ENCODE measurements at places on chromosomes 7 and 10.

GRCh38 chr7:7922684-7923385 is 45.8 kb upstream of the GLCCI1 start:
- DNase-seq: no peak

DNA sequence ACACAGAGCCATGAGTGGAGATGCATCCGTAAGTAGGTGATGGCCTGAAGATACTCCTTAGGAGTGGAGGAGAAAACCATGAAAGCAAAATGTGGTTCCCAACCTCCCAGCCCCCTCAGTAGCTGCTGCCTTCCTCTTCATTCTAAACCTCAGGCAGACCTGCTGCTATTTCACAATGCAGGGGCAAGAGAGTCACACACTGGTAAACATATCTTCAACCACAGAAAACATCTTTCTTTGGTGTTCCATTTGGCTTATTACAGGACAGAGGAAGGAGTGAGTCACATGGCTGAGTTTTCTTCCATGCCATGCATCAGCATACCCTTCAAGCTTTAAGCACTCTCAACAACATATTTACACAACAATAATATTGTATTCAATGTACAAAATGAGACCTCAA is 342.1 kb downstream of the BMPER start:
- DNase-seq: no peak

GRCh38 chr7:149855361-149856305 is 17.5 kb downstream of the ZNF862 start:
- DNase-seq: no peak

DNA sequence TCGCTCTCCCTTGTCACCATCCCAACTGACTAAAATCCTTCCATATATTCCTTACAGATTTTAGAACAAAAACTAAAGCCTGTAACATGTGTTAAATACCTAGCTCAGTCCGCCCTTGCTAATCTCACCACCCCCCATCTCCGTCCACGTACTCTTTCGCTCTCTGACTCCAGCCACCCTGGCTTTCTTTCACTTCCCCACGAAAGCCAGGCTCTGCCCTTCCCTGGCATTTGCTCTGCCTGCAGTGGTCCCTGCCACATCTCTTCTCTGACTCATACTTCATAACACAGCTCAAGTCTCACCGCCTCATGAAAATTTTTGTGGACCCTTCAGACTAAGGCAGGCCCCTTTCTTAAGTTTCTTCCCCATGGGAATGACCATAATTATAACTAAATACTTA is 11.7 kb upstream of the GPAM start:
- no peak for DNase-seq

DNA sequence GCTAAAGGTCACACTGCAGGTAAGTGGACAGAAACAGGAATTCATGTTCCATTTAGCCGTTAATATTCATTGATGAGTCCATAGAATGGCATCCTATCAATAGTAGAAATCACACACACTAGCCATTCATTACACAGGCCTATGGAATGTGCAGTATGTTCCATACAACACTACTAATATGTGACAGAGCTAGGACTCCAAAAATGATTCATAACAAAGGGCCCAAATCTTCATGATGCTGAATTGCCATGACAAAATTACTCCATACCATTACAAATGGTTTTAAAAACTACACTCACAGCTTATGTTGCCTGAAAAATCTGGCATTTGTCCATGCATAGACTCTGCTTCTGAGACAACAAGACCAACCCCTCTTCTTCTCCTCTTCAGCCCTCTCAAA is 549.1 kb downstream of the XPNPEP1 start:
- no peak for DNase-seq

DNA sequence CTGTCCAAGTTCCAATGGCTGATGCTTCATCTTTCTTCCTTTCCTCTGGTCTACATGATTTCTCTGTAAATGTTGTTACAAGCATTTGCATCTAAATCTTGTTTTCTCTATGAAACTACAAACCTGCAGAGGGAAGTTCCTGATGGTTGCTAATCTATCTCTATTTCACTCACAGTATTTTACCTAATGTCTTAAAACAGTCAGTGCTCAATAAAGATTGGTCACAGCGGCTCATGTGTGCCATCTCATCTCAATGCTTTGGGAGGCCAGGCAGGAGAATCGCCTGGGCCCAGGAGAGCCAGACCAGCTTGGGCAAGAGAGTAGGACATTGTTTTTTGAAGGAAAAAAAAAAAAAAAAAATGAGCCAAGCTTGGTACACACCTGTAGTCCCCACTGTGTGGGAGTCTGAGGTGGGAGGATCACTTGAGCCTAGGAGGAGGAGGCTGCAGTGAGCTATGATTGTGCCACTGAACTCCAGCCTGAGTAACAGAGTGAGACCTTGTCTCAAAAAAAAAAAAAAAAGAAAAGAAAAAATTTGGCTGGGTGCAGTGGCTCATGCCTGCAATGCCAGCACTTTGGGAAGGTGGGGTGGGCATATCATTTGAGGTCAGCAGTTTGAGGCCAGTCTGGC is 71.3 kb upstream of the ARMC3 start:
- no peak for DNase-seq

GRCh38 chr7:43878867-43879266 is 9.6 kb upstream of the MRPS24 start:
- no peak for DNase-seq

DNA sequence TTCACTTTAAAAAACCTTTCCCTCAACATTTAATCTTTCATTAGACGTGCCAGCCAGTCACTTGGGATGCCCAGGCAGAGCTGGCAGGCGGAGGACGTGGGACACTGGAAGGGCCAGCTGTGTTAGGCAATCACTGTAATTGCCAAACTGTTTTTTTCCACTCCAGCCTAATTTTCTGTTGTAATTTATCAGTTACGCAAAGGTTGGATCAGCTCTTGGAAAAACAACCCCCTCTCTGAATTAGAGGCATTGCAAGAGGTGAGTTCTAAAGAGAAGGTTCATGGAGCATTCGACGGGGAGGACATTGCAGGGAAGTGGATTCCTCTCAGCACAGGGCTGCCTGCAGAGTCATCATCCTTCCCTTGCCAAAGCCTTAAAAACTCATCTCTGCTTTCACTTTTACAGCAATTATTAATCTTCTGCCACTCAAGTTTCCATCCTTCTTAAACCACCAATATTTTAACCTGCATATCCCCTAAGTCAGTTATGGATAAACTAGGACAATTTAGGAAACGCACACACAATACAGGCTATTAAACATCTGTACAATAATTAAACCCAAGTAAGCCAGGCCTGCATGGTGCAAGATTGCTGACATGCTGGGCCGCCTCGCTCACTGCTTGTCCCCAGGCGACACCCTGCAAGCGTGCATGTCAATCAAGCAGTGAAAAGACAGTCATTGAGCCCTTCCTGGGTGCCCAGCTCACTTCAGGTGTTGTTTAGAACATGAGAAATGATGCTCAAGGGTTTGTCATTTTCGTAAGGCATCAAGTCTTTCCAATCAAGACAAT is 272.3 kb upstream of the RNF32 start:
- no peak for DNase-seq

DNA sequence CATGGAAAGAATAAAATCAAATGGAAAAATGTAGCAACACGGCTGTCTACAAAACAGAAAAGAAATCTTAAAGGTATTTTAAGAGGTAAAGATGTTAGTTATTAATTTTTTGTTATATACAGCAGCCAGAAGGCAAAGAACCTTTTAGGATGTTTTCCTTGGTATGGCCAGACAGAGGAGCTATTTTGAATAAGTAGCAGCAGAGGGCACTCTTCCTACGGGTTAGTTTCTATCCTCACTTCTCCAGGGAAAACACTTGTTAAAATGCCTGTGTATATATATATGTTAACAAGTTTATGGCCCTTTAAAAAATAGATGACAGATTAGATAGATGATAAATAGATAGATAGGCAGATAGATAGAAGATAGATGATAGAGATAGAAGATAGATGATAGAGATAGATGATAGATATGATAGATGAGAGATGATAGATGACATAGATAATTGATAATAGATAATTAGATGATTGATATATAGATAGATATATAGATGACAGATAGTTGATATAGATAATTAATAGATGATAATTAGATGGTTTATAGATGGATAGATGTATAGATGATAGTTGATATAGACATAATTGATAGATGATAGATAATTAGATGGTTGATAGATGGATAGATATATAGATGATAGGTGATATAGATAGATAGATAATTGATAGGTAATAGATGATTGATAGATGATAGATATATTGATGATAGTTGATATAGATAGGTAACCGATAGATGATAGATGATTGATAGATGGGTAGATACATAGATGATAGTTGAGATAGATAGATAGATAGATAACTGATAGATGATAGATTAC is 57.8 kb upstream of the WIPF3 start:
- no peak for DNase-seq

- DNase-seq: peak; percentile 54
These were observed 1.6 kb downstream of the SPOCK2 start for GRCh38 chr10:72086466-72087391.

DNA sequence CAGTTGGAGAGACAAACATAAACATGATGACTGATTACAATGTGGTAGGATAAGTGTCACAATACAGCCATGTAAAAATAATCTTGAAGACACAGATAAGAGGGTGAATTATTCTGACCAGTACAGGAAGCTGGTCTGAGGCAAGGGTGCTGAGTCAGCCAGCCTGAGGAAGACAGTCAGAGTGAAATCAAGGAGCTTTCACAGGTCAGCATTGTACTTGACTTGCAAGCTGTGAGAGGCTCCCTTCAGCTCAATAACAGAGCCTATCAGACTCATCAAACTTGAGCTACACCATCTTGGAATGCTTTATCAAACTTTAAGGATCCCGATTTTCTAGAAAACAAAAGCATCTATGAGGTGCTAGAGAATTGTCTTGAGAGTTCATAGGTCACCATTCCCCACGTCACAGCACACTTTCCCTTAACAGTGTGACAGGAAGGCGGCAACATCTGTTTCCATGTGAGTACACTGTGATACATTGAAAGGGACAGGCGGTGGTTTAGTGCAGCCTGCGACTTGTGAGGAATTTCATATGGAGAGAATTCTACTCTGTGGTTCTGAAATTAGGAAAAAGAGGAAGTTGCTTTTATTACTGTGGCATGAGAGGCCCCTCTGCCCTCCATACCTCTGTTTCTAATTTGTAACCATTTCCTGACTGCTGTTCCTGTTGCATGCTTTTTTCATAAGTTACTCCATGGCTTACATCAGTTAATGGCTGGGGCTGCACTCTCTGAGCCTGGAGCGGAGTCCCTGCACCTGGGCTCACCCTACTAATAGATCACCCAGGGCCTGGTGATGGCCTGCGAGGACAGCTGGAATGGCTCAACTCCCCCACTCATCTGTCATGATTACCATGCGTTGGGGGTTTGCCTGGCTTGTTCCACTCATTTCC is 417.1 kb downstream of the SUGCT start:
- no peak for DNase-seq

- DNase-seq: no peak
These were observed 68.9 kb upstream of the CARD11 start for GRCh38 chr7:3112479-3113134.

DNA sequence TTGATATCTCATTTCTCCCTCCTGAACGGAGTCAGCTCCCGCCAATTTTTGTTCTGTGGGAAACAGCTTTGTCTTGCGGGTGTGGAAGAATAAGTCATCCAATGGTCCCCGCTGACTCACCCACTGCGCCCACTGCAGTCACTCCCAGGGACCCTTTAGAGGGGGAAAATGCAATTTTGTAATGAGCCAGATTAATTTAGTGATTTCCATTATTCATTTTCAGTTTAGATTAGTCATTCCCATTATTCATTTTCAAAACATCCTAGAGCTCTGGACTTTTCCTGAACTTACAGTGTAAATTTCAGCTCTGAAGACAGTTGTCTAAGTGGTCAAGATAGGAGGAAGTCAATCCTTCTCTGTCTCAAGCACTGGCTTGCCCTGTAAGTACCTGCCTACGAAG is 154.9 kb upstream of the TMEM72 start:
- DNase-seq: no peak

- no peak for DNase-seq
These were observed 179.2 kb downstream of the SH3PXD2A start for GRCh38 chr10:103676058-103676785.

DNA sequence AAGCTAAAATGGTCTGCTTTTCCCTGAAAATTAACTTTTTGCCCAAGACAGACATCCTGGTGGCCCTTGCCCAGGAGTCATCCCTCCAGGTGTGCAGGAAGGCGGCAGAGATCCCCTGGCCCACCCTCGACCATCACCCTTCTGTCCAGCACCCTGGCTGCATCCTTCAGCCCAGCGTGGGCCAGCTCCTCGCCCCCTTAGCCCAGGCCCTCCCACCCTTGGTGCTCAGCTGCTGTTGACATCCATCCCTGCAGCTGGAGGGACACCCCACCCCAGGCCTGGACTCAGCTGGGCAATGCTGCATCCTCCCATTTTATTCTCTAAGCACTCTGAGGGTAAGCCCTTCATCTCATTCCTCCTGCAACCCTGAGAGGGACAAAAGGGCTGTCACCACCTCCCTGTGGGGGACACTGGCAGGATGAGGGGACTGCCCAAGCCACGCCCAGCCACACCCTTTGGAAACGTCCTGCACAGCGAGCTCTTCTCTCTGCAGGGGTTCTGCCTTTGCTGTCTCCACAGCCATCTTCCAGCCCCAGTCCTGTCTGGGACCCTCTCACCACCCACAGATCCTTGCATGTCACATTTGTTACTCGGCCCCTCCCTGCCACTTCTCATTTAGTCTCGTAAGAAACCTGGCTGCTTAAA is 30.7 kb downstream of the EN2 start:
- DNase-seq: no peak

DNA sequence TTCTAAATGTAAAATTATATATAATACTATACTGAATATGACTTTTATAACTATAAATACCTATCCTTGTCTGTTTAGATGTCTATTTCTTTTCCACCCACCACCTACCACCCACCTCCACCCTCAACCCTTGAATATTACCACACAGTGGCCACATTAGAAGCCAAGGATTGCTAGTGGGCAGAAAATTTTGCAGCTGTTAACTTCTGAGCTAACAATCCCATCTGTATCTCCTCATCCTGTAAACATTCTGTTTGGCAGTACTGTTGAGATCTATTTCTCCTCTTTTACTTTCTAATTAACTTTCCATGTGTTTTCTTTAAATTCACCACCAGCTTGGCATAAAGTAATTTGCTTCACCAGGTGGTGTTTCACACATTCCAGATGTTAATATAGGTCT is 281.1 kb upstream of the BMPER start:
- no peak for DNase-seq

DNA sequence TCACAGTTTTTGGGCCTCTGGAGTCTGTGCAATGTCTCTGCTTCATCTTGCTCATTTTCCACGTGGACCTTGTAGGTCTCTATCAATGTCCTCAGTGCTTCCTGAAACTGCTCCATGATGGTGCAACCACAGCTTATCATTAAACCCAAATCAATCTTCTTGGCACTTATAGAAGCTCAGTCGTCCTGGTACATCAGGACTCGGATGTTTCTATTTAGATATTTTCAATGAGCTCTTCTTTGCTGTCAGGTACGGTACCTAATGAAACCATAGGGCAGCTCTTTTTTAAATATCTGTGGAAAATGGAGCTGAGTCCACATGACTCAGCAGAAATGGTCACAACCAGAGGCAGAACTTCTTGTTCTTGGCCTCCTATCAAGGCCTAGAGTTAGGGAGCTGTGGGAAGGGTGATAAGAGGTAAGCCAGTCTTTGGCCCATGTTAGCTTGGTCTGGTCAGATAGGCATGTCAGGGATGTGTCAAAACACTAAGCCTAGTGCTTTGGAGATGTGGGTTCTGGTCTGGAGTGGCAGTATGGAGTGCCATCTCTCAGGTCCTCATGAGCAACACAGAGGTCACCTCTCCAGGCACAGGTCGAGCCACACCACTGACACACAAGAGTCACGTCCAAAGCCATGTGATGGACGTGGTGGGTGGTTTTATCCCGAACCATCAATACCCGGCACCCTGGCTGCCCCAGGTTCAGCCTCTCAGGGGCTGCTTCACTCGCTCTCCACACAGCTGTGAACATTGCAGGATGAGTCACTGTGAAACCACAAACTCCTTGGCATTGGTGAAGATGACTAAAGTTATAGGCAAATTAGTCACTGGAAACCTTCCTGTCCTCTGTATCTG is 87.0 kb downstream of the TBXAS1 start:
- peak; percentile 7 for DNase-seq

Measured in effector CD4-positive, alpha-beta T cell (primary cell).